ENCODE measurements at places on chromosomes 11 and 22.

DNA sequence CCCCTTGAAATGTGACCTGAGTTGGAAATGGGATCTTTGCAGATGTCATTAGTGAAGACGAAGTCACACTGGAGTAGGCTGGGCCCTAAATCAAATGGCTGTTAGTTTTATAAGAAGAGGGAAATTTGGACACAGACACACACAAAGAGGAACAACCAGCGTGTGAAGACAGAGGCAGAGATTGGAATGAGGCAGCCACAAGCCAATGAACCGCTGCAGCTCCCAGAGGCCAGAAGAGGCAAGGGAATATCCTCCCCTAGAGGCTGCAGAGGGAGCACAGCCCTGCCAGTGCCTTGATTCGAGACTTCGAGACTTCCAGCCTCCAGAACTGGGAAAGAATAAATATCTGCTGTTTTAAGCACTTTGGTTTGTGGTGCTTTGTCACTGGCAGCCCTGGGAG, 484.5 kb downstream of the MN1 start:
- DNase-seq = no peak

- DNase-seq = no peak
Observed at GRCh38 chr22:17115945-17116565, 5.1 kb downstream of the TMEM121B start.

GRCh38 chr22:46798041-46798365, 35.6 kb downstream of the TBC1D22A start:
- DNase-seq = no peak

DNA sequence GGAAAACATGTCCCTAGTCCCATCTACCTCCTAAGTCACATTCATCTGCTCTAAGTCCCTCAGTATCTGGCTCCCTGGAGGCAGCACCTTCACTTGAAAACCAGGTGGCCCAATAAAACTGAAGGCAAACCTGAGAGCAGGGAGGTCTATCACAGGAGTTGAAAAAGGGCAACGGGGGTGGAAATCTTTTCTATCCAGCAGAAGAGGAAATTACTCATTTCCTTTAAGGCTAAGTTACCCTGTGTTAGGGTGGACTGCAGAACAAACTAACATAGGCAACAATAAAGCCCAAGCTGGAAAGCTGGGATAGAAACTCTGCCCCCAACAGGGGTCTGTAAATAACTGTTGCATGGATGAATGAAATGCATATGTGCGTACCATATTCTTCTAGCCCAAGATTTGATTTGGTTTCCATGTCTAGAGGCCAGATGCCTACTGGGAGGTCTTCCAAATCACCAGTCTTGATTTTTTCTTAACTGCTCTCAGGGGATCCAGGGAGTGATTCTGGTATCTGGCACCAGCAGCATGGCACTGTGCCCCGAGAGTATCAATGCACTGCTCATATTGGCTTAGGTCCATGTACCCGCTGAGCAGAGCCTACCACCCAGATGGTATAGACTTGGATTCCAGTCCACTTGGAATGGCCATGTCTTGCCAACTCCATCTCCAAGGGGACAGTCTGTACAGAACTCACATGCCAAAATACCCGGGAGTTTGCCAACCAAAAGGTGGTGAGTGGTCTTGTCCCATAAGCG, 350.0 kb upstream of the NCAM1 start:
- no peak for DNase-seq

GRCh38 chr11:980438-981357, 55.0 kb downstream of the AP2A2 start:
- no peak for DNase-seq

- DNase-seq = no peak
Observed at GRCh38 chr11:13465909-13466371, 2.9 kb upstream of the BTBD10 start.

DNA sequence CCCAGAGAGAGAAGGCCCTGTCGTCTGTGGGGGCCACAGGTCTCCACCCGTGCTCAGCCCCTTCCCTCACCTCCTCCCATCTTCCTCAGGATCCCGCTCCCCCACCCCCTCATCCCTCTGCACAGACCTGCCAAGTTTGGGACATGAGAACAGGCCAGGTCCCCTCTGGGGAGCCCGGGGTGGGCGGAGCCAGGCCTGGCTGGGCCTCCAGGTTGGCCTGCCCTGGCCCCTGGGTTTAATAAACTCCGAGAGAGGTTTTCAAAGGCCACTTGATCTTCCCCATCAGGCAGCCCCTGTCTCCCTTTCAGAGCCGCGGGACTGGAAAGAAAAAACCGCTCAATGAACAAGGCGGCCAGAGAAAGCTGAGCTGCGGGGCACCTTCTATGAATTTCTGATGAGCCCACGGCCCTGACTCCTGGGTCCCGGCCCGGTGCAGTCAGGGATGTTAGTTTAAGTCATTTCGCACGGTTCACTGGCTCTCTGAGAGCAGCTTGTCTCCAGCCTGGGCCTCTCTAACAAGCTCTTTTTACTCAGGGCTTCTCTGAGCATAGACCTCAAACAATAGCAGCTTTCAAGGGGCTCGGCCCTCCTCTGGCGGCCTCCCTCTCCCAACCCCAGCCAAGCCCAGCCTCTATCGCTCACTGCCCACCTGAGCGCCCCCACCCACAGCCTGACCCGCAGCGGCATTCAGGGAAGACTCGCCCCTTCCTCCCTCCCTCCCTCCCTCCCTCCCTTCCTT, 64.8 kb downstream of the RPUSD4 start:
- DNase-seq = no peak

GRCh38 chr11:44005956-44006355, 41.8 kb upstream of the ACCSL start:
- DNase-seq = peak; percentile 29

GRCh38 chr11:69294571-69295078, 670 bp downstream of the MYEOV start:
- DNase-seq = no peak

GRCh38 chr11:77580712-77581337, 8.9 kb upstream of the AQP11 start:
- DNase-seq = no peak

GRCh38 chr22:45334528-45334927, 24.8 kb downstream of the FAM118A start:
- DNase-seq = no peak

- DNase-seq = peak; percentile 82
Observed at GRCh38 chr22:28435140-28435768, 244.4 kb downstream of the TTC28 start.

Measured in left lobe of liver (tissue), 2 donors.